Renal cortical epithelial cell (primary cell): ENCODE measurements at places on chromosomes 1 and 21.
A peak's percentile ranks its signal among the peaks of the same experiment; 100 is the strongest.

DNA sequence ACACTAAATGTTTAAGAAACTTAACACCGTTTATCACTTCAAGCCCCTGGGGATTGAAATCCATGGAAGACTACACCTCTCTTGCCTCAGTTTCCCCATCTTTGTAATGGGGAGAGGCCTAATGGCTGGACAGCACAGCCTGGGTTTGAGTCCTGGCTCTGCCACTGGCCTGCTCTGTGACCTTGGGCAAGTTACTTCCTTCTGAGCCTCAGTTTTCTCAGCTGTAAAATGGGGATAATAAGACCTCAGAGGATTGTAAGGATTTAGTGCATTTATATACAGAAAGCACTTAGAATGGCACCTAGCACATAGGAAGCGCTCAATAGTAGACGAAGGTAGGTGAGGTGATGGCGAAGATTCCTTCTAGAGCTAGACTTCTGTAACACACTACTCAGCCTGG, 5.5 kb downstream of the AGTRAP start:
- no peak for DNase-seq

DNA sequence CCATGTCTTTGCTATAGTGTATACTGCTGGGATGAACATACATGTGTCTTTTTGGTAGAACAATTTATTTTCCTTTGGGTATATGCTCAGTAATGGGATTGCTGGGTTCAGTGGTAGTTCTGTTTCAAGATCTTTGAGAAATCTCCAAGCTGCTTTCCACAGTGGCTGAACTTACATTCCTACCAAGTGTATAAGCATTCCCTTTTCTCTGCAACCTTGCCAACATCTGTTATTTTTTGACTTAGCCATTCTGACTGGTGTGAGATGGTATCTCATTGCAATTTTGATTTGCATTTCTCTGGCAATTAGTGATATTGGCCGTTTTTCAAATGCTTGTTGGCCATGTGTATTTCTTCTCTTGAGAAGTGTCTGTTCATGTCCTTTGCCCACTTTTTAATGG, 37.5 kb upstream of the ANGPTL1 start:
- DNase-seq, result peak; percentile 6

GRCh38 chr1:227883641-227884301, 64.0 kb downstream of the WNT9A start:
- no peak for DNase-seq

DNA sequence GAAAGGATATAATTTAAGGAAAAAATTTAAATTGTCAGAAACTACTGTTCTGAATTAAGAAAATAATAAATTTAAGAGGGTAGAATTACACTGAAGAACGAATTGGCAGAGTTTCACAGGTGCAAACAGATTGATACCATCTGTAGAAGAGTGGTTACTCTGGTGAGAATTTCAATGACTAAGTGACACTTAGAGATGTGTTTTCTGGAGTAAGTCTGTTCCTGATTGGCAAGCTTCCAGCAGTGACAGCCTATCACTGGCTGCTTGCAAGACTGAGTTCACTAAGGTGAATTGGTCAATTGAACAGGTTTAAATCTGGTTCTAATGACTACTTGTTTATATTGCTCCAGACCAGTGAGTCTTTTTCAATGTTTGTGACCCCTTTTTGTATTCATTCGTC, 838.2 kb upstream of the RGS18 start:
- peak; percentile 50 for DNase-seq

GRCh38 chr1:213541641-213542040, 446.1 kb upstream of the PROX1 start:
- no peak for DNase-seq

DNA sequence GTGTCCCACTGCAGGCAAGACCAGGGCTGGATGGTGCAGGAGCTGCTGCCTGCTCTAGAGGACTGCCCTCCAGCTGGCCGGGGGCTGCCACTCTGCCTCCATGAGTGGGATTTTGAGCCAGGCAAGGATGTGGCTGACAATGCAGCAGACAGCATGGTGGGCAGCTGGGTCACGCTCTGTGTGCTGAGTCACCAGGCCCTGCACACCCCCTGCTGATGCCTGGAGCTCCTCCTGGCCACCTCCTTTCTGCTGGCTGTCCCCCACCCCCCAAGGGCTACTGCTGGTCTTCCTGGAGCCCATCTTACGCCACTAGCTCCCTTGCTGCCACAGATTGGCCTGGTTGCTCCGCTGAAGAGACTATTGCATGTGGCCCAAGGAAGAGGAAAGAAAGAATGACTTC, 3.9 kb upstream of the ZSCAN20 start:
- no peak for DNase-seq

DNA sequence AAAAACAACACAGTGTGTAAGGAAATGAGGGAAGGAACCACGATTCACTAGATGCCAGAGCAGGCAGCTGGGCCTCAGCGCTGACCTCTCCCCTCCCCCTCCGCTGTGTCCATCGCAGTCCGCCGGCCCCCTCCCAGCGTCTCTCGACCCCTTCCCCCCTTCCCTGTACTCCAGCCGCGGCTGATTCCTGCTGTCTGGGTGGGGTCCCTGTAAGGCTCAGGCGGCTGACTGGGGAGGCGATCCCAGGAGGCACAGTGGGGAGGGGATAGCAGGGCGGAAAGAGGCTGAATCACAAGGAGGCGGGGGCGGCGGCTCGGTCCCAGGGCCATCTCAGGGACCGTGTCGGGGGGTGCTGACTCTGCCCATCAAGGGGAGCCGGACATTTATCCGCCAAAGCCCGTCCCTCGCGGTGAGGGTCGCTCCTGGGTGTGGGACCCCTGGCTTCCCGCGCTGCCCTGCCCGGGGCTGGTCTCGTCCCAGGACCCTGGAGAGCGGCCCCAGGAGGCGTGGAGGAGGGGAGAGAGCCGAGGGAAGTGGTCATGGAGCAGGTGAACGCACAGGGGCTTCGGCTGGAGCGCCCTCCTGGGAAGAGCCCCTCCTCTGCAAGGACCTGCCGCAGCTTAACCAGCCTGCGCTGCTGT, 241.9 kb downstream of the PTPRU start:
- no peak for DNase-seq

GRCh38 chr1:43936431-43937151, 3.0 kb downstream of the ARTN start:
- DNase-seq, result no peak
